ENCODE measurements at places on chromosomes 13 and 19. TPM values are rescaled to one million over a fixed set of nuclear protein-coding genes. Genes with fewer than 3 reads are reported as not detected.

CBARP gene
- polyA plus RNA-seq, result 0.77 TPM

NEK5 gene
- 2.1 TPM for polyA plus RNA-seq

GRIN2D gene
- polyA plus RNA-seq, result 0.26 TPM

GATAD2A gene
- 30.6 TPM for polyA plus RNA-seq

ATP4B gene
- not detected for polyA plus RNA-seq

DNA sequence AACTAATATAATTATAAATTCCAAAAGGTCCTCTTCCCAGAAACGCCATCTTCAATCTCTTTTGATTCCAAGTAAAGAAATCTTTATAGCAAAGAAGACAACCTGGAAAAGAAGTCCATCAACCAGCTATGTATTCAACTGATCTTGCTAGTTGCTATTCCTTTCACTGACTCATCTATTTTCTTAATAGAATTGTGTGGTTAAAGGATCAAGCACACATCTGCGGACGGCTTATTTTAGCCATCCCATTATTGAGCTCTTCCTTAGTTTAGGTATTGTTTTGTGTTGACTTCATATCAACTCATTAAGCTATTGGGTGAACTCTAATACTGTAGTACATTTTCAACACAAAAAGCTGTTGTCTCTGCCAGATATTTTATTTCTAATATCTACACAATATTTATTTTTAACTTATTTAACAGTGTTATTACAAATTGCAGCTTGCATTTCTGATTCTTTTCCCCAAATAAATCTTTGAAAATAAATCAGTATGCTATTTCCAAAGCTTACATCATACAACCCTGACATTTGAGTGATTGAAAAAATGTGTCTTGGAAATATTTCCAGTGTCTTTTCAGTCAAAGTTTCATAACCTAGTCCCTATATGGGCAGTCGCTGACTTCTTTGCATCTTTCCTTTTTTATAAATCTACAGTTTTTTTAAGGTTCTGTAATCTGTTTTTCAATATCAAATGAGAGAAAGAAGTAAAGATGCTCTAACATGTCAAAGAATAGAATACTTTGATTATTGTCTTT is 158.8 kb upstream of the SPRY2 start:
- H3K4me3 ChIP-seq, result no peak overlapping the region
- H3K27ac ChIP-seq, result no peak overlapping the region

DNA sequence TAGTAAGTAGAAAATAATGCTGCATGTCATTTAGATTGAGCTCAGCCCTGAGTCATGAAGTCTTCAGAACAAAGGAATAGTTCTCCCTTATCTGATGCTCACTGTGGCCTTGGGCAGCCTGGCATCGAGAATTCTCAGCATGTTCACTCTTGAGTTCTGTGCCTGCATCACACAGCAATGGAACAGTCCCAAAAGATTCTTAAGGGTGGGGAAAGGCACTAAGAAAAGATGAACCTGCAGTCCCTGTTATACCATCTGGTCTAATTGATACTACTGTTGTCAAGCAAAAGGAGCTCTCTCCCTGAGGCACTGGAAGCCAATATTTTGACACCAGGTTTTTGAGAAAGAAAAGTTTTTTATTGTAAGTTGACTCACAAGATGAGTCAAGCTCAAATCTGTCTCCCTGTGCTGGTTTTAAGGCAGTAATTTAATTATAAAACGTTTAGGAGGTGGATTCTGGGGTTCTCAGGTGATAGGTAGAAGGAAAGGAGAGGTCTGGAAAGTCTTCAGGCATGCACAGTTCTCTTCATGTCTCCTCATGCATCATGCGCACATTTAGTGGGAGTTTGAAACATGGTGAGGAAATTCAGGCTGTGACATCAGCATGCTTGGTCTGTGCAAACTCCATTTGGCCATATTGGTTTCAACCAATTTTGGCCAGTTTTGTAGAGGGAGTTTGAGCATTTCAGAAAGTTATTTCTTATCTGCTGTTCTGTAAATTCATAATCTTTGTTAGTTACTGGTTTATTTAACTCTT is 38.1 kb upstream of the ZNF766 start:
- no peaks in the 10 kb centered on the region for H3K4me1 ChIP-seq
- no peak for DNase-seq
- no peaks in the 10 kb centered on the region for H3K27me3 ChIP-seq

GRCh38 chr13:110179116-110179856 is 127.7 kb downstream of the COL4A1 start:
- peaks cover 40% of the 10 kb centered on the region for H3K36me3 ChIP-seq
- H3K4me1 ChIP-seq, result no peaks in the 10 kb centered on the region
- DNase-seq, result no peak
- H3K4me3 ChIP-seq, result no peak overlapping the region

GRCh38 chr13:43348397-43348796 is 325.0 kb downstream of the DNAJC15 start:
- H3K27ac ChIP-seq, result no peak overlapping the region
- H3K27me3 ChIP-seq, result no peaks in the 10 kb centered on the region
- peaks cover 17% of the 10 kb centered on the region for H3K4me1 ChIP-seq
- DNase-seq, result no peak

DNA sequence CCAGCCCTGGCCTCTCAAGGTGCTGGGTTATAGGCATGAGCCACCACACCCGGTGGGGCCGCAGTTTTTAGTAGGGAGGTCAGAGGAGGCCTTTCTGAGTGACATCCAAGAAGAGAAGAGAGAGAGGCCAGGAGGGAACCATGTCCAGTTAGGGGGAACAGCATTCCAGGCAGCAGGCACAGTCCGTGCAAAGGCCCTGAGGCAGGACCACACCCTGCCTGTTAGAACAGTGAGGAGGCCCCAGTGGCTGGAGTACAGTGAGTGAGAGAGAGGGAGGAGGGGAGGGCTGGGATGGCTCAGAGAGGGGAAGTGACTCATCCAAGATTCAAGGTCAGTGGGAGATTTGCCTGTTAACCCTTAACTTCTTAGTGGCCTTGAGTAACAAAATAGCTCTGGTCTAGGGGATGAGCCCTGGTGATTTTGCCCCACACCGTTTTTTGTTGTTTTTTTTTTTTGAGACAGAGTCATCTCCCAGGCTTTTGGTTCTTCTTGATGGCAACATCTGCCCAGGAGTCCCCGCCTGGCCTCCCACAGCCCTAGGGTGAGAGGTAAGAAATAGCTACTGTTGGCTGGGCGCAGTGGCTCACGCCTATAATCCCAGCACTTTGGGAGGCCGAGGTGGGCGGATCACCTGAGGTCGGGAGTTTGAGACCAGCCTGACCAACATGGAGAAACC is 2.7 kb upstream of the PLIN3 start:
- no peak overlapping the region for H3K27ac ChIP-seq
- H3K4me1 ChIP-seq, result no peaks in the 10 kb centered on the region
- DNase-seq, result no peak

DNA sequence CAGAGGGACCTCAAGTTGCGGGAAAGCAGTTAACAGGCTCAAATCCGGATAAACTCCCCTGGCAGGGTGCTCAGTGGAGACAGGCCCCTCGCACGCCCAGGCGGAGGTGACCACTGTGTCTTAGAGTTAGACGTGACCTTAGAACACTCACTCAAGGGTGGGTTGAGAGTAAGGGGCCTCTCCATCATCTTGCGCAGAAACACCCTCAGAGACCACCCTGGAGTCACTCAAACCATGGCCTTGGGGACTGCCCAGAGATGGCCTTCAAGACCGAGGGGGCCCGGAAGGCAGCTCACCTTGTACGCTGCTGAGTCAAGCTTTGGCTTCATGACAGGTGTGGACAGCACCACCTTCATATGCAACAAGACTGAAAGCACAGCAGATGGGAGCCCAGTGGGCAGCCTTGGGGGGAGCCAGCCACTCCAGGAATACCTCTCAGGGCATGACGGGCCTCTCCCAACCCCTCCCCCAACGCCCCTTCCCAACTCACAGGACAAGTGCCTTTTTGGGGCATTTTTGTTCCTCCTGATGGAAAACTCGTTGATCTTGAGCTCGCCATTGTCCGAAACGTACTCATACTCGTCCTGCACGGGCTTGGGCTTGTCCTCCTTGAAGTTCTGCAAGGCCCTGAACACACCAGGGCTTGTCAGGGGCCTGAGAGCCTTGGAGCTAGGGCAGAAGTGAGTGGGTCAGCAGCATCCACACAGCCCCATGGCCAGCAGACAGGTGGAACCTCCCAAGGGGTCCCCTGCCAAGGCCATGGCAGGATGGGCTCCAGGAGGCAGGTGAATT is 229.2 kb downstream of the TUBA3C start:
- no peak overlapping the region for H3K27ac ChIP-seq
- H3K27me3 ChIP-seq, result no peaks in the 10 kb centered on the region
- no peak for DNase-seq
- H3K4me1 ChIP-seq, result no peaks in the 10 kb centered on the region

DNA sequence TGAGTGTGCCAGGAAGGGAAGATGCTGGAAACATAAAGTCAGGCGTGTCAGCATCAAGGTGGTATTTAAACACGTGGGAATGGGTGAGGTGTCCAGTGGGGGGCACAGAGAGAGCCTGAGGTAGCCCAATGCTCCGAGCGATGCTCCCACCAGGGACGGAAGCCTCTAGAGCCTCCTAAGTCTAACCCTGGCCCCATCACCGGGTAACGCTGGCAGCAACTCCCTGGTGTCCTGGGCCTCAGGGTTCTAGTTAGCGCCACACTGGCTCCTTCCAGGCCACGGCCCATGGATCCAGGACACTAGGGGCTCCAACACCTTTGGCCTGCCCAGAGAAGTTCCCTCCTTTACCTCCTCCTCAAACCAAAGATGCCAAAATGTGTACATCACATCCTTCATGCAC is 65.4 kb downstream of the EPS15L1 start:
- H3K27ac ChIP-seq, result no peak overlapping the region
- no peaks in the 10 kb centered on the region for H3K27me3 ChIP-seq
- H3K4me1 ChIP-seq, result no peaks in the 10 kb centered on the region

- peak; percentile 52 for DNase-seq
- no peak overlapping the region for H3K27ac ChIP-seq
- peaks cover 12% of the 10 kb centered on the region for H3K4me1 ChIP-seq
- H3K27me3 ChIP-seq, result no peaks in the 10 kb centered on the region
Observed at GRCh38 chr13:59673286-59673685, 490.4 kb downstream of the DIAPH3 start.

DNA sequence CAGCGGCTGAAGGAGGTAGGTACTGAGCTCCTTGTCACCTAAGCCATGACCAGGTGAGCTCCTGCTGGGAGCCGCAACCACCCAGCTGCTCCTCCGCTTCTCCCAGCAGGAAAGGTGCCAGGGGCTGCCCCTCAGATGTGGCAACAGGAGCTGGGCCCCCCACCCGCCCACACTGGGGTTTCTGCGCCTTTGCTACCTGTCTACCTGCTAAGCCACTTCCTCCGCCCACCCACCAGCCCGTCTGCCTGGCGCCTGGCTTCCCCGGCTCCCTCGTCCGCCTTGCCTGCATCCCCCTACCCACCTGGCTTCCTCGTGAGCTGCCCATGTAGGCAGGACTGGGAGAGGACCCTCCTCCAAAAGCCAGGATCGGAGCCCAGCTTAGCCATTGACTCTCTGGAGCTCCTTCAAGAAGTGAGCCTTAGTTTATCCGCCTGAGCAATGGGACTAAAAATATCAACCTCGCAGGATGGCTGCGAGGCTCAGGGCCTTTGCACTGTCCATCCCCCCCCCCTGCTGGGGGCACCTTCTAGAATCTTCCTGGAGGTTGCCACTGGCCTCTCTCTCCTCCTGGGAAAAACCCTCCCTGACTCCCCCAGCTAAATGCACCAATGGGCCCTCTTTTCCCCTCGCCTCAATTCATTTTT is 55.8 kb upstream of the KLF2 start:
- no peak overlapping the region for H3K4me3 ChIP-seq
- H3K27me3 ChIP-seq, result no peaks in the 10 kb centered on the region
- no peak for DNase-seq
- H3K36me3 ChIP-seq, result no peaks in the 10 kb centered on the region
- peaks cover 4% of the 10 kb centered on the region for H3K4me1 ChIP-seq
- no peak overlapping the region for H3K27ac ChIP-seq

DNA sequence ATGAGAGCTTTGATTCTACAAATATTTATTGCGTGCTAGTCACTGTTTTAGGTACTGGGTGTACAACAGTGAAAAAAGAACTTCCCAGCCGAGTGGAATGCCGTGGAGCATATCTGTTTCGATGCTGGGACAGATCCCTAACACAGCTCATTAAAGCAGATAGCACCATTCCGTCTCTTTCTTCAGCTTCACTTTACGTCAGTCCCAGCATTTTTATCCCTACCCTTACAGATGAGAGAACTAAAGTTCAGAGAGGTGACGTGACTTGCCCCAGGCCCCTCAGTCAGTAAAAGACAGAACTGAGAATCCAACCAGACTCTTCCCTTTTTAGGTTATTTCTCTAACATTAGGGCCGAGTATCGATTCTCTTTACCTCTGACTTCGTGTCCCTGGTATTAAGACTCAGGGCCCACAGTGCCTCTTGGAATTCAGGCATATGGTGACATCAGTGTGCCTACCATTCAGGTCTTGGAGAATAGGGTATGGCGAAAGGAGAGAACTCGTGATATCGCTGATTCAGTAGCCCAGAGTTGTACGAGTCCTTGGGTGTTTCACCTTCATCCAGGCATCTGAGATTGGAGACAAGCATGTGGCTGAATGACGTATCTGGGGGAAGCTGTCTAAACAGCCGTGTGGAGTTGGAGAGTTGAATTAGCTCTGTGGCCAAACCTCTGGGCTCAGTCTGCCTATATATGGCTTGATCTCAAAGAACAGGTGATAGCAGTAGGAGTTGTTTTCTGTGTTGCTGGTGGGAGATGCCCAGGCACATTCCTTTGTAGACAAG is 27.1 kb downstream of the ACTN4 start:
- DNase-seq, result no peak
- H3K4me1 ChIP-seq, result peaks cover 48% of the 10 kb centered on the region
- peak overlapping the region; percentile 94 for H3K27ac ChIP-seq
- H3K4me3 ChIP-seq, result no peak overlapping the region
- H3K36me3 ChIP-seq, result no peaks in the 10 kb centered on the region

DNA sequence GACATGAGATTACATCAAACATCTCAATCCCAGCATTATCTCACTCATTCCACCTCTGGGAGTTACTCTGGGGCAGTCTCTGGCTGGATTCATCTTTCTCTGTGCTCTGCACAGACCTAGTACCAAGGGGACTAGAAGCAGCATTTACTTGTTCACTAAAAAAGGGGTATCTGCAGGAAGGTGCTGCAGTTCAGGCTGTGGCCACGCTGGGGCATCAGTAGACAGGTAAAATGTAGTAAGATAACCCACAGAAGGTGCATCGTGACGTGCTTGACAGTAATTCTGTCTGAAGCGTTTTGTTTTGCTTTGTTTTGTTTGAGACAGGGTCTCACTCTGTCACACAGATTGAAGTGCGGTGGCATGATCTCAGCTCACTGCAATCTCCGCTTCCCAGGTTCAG is 29.3 kb downstream of the ZNF564 start:
- no peak for DNase-seq
- no peak overlapping the region for H3K4me3 ChIP-seq
- peaks cover 17% of the 10 kb centered on the region for H3K36me3 ChIP-seq

DNA sequence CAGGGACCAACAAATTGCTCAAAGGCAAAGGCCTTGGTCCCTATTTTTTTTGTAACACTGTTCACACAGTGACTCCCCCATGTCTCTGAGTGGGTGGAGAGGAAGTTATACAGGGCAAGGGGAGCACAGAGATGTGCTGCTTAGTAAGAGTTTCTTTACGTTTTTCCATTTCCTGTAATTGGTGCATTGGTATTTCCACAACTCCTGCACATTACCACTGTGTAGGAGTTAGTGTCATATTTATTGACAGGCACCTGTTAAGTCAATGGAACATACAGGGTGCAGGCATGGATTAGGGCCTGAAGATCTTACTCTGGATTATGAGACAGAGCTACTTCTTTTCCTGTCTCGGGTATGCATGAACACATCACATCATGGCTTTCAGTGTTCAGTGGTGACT is 45.2 kb downstream of the SOX21 start:
- H3K4me3 ChIP-seq, result no peak overlapping the region
- H3K36me3 ChIP-seq, result no peaks in the 10 kb centered on the region
- H3K27me3 ChIP-seq, result peaks cover 30% of the 10 kb centered on the region
- no peak for DNase-seq
- H3K4me1 ChIP-seq, result peaks cover 6% of the 10 kb centered on the region

- no peak overlapping the region for H3K4me3 ChIP-seq
- H3K36me3 ChIP-seq, result no peaks in the 10 kb centered on the region
- H3K4me1 ChIP-seq, result no peaks in the 10 kb centered on the region
- no peaks in the 10 kb centered on the region for H3K27me3 ChIP-seq
Observed at GRCh38 chr13:27309967-27310598, 39.5 kb downstream of the RASL11A start.
